Suppressor macrophage (primary cell): ENCODE measurements at places on chromosomes 11 and 22.
A peak's percentile ranks its signal among the peaks of the same experiment; 100 is the strongest.

DNA sequence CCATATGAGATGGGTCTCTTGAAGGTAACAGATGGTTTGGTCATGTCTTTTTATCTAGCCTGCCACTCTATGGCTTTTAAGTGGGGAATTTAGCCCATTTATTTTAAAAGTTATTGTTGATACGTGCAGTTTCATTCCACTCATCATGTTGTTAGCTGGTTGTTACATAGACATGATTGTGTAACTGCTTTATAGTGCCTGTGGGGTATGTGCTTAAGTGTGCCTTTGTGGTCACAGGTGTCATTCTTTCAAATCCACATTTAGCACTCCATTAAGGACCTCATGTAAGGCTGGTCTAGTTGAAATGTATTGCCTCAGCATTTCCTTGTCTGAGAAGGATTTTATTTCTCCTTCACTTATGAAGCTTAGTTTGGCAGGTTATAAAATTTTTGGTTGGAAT, 263.8 kb upstream of the LUZP2 start:
- DNase-seq: no peak

- no peak for DNase-seq
Measured at GRCh38 chr11:116930177-116930576, 92.8 kb upstream of the APOA1 start.

GRCh38 chr11:15819679-15820286, 536.6 kb downstream of the SOX6 start:
- DNase-seq: peak; percentile 82

GRCh38 chr11:47943721-47944586, 36.4 kb upstream of the PTPRJ start:
- DNase-seq: no peak

DNA sequence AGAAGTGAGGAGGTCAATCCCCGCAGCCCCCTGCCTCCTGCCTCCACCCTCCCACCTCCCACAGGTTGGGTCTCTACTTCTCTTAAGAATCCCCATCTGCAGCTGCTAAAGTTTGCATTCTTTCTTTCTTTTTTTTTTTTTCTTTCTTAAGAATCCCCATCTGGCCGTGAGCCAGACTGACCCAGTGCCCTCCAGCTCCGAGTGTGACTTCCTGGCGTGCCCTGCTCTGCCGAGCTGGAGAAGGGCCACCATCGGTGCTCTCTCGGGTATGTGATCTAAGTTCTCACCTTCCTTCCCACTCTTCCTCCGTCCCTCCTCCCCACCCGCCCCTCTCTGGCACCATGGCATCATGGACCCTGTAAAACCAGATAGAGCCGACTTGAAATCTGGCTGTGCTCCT, 66.7 kb upstream of the LMO1 start:
- DNase-seq: no peak

GRCh38 chr11:9459667-9460321, 1.0 kb upstream of the ZNF143 start:
- peak; percentile 74 for DNase-seq

DNA sequence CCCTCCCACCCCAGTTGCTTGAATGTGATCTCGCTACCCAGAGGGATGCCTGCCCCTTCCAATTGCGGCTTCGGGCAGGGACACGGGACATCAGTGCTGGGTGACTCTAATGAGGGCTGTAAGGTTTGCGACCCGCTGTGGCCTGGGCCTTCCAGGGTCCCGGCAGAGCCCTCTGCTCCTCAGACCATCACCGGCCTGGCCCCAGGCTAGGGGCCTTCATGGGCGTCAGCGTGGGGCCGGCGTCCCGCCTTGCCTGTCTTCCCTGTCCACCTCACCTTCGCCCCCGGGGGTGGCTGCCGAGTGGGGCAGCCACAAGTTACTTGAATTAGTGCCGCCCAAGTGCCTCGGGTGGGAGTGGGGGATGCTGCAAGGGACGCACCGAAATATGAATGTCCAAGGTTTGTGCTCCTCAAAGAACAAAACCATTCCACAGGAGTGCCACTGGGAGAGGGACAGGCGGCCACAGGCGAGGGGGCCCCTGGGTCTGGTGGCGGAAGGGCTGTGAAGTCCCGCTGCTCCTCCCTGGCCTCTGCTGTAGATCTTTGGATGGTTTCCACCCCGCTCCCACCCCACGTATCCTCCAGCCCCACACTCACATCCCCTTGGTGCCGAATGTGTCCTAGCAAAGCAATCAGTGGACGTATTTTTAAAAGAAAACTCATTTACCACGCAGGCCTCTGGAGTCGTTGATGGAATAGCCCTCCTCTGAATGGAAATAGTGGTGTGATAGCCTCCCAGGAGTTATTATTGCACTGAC, 317.1 kb downstream of the NTM start:
- DNase-seq: no peak

GRCh38 chr22:46256358-46256958, 6.4 kb upstream of the CDPF1 start:
- no peak for DNase-seq

DNA sequence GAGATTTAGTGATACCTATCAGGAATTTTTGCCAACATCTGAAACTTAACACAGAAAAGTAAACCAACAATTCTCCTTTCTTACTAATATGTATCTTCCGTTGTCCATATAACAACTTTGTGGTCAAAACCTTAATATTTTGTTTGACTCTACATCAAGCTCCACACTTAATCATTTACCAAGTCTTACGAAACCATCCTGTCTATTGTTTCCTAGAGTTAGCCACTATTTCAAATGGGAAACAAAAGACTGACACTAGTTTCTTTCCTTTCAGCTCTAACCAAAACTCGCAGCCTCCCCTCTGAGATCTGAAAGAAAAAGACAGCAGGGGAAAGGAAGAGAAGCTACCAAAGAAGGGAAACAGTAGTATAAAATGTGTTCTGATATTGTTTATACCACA, 26.5 kb upstream of the PRDM10 start:
- DNase-seq: no peak

DNA sequence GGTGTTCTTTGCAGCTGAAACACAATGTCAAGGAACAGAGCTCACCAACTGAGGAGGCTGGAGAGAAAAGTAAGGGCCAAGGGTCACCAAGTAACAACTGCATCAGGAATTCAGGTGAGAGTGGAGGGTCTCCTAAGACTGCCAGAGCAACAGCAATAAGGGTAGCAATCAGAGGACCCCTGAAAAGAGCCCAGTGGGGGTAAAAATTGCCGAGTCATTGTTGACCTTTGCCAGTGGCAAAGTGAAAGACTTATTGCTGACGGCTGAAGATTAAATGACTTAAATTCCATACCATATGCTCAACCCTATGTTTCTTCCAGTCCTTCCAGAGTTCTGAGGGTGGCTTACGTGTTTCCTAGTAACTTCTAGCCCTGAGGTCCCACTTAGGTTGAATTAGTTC, 51.9 kb upstream of the ARHGAP42 start:
- DNase-seq: no peak

GRCh38 chr11:33383075-33383919, 126.1 kb downstream of the HIPK3 start:
- DNase-seq: no peak
